Stimulated activated naive CD8-positive, alpha-beta T cell treated with anti-CD3 and anti-CD28 coated beads, Interleukin-15, Interleukin-2, amounts not matched to agents 100 U/mL and 50 U/mL, for 24 hours (primary cell): ENCODE measurements at places on chromosomes 3 and 15.
A peak's percentile ranks its signal among the peaks of the same experiment; 100 is the strongest.

DNA sequence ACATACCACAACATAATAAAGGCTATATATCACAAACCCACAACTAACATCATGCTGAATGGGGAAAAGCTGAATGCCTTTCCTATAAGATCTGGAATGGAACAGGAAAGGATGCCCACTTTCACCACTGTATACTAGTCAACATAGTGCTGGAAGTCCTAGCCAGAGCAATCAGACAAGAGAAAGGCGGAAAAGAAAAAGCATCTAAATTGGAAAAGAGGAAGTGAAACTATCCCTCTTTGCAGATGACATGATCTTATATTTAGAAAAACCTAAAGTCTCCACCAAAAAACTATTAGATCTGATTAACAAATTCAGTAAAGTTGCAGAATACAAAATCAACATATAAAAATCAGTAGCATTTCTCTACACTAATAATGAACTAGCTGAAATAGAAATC is 14.6 kb upstream of the PIK3CA start:
- DNase-seq: no peak

DNA sequence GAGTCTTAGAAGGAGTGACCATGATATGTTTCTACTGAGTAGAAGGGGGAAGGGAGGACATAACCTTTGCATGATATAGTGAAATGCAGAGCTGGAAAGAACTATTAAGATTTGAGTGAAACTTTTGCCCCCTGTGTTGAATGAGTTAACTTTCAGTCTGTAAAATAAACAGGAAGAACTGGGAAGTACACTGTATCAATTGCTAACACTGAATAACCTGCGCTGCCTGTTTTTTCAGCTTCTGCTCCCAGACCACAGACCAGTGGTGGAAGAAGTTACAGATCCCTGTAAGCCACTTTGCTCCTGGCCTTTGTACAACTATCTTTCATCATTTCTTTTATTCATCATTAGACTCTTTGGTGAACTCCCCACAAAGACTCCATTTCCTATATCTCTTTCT is 3.6 kb upstream of the LRCH3 start:
- no peak for DNase-seq

- DNase-seq: no peak
Observed at GRCh38 chr3:105349684-105350387, 16.9 kb upstream of the ALCAM start.

DNA sequence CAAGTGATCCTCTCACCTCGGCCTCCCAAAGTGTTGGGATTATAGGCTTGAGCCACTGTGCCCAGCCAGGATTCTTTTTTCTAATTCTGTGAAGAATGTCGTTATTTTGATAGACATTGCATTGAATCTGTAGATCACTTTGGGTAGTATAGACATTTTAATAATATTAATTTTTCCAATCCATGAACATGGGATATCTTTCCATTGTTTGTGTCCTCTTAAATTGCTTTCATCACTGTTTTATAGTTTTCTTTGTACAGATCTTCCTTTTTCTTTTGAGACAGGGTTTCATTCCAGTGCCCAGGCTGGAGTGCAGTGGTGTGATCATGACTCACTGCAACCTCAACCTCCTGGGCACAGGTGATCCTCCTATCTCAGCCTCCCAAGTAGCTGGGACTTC is 11.6 kb upstream of the KCTD6 start:
- no peak for DNase-seq

DNA sequence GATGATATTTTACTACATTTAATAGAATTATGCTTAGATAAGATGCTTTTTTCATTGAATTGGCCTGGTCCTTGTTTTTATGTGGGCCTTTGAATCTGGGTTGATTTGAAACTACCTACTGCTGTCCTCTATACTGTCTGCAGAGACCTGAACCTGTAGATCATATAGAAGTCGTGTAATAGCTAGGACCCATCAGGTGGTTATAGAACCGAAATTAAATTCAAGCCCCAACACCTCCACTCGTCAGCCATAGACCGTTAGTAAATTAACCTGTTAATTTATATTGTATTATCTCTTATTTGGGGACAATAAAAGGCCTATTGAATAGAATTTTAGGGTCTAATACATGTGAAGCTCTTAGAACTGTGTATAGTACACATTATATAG is 108.4 kb downstream of the MBNL1 start:
- no peak for DNase-seq

DNA sequence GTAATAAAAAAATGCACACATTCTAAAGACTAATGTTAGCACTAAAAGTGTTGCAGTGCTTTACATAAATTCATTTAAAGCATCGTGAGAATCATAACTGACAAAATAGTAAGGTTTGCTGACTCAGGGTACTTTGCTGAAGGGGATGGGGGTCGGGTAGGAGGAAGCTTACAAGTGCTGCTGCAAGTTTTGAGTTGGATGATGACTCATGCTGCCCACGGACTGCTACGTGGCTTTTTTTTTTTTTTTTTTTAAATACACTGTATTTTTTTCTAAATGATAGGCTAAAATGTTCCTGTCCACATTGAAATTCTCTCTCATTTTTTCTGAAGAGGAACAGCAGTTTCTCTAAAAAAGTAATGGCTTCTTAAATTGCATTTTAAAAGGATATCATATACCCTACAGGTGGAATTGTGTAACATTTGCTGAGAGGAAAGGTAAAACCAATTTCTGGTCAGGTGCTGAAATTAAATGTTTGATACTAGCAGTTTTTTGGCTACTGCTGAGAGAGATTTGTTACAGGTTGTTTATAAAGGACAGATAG is 2.2 kb downstream of the MAPK6 start:
- peak; percentile 65 for DNase-seq

GRCh38 chr15:74857671-74858368 is 14.9 kb upstream of the ULK3 start:
- DNase-seq: no peak

GRCh38 chr15:41905036-41905793 is 11.4 kb upstream of the SPTBN5 start:
- DNase-seq: no peak

DNA sequence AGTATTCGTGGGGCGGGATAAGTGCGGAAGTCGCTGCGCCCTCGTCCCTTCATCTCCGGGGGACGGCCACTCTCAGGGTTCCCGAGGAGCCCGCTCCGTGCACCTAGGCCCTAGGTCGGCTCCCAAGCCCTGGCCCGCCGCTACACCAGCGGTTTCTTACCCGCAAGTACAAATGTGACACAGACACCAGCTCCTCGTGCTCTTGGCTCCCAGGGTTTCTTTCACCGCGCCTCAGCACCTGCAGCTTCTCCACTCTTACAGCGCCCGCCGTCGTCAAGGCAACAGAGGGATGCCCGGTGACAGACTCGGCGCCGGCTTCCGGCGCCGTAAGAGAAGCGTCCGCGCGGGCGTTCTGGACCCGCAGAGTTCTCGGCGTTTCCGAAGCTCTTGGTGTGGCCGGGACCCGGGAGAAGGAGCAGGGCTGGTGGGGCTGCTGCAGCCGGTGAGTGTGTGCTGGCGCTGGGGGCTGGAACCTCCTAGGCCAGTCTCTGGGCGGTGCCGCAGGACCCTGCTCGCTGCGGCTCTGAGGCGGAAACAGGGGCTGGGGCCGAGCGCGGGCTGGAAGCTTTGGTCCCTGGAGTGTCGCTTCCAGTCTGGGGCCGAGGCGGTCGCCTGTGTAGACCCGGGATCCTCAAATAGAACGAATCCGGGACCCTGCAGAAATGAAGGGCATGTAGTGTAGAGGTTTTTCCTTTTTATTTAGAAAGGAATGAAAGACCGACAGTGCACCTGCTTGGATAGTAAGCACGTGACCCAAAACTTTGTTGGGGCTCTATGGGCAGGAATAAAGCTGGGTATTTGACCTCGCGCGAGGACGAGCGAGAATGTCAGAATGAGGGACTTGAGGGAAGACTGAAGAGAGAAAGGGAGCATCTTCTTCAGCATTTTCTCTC is 155.4 kb upstream of the GOLGA6L4 start:
- peak; percentile 57 for DNase-seq

DNA sequence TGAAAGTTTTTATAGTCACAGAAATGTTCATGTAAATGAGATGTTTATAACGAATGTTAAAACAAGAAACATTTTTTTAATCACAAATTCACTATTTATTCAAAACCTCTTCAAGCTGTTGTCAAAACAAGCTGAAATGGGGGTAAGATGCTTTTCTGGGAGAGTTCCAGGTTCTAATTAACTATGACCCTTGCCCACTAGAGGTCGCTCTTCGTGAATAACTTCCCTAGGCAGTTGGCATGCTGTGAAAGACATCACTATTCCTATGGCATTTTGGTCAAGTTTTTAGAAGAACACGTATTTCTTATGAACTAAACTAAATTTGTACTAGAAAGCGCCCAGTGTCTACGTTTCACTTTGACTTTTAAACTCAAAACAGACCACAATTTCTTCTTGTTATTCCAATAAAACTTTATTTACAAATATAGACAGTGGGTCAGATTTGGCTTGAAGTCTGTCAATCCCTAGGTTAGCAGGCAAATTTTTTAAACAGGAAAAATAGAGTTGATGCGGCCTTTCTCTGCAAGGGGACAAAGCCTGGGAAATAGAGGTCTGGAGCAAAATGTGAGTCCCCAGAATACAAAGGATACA is 62.8 kb upstream of the CMTM8 start:
- peak; percentile 70 for DNase-seq

DNA sequence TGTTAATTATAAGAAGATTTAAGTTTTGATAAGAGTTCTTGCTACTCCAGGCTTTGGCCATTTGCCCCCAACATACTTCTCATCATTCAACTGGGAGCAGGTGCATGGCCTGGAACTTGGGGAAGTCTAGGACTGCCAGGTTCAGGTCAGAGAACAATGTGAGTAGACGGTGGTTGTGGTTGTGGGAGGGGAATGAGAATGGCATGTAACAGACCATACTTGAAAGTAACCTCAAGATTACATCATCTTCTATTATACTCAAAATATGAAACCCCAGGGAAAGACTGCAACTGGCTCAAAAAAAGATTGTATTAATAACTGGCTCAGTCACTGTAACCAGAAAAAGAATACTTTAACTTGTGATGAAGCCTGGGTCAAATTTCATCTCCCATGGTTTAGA is 364.9 kb upstream of the DPPA4 start:
- DNase-seq: peak; percentile 24

- DNase-seq: no peak
Observed at GRCh38 chr3:185409957-185410356, 47.0 kb downstream of the MAP3K13 start.

GRCh38 chr15:55590788-55591187 is 2.6 kb upstream of the PYGO1 start:
- no peak for DNase-seq

DNA sequence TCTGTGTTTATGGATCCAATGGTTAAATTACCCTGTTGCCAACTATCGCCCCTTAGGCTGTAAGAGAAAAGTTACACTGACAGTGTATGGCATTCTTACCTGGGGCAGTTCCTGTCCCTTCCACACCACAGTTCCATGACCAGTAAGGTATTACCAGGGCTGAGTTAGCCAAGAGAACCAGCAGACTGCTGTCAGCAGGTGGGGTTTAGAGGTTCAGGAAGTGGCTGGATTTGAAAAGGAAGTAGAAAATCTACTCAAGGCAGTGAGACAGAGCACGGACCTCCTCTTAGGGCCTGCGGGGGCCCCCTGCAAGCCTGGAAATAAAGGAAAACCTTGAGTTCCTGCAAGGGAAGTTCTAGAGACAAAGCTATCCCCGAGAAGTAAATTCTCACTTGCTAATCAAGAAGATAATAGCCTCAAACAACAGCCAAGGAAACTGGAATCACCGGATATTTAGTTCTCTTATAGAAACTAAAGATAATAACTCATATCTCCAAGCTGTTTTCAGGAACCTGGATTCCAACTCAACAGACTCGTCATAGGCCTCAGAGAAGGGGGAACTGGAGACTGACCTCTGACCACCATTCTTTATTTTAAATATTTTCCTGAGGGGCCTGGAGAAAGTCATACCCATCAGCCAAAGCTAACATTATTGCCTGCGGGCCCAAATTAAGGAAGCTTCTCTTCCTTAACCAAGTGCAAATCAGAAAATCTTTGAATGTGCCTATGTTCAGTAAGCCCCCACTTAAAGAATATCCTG is 161.7 kb downstream of the ANXA2 start:
- no peak for DNase-seq

- DNase-seq: no peak
Observed at GRCh38 chr3:133197619-133198018, 159.4 kb downstream of the TMEM108 start.

- no peak for DNase-seq
Observed at GRCh38 chr3:5226783-5227182, 39.3 kb downstream of the EDEM1 start.

- no peak for DNase-seq
Observed at GRCh38 chr3:123883701-123884202, 380 bp downstream of the MYLK start.

DNA sequence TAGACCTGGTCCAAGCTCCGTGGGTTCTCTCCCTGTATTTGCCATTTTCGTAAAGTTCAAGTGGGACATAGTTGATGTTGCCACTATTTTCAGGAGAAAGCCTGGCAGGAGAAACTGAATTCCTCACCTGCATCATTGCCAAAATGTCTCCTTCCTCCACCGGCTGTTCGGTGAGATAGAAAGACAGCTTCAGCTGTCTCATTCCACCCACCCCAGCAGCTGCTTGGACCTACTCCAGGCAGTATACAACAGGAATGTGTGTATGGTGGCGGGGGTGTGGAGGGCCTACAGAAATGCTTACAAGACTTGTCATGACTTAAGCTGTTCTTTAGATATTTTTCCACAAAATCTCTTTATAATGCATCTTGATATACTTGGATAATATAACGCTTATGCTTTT is 132.7 kb upstream of the RAP2B start:
- DNase-seq: no peak

- no peak for DNase-seq
Observed at GRCh38 chr3:143837076-143837475, 11.2 kb downstream of the SLC9A9 start.

GRCh38 chr3:13690636-13691035 is 141.7 kb downstream of the FBLN2 start:
- no peak for DNase-seq

GRCh38 chr15:74695597-74696397 is at the start of gene EDC3:
TSS of gene EDC3 (minus strand) at chr15:74696024. CDS start at chr15:74675124, 20,900 bp downstream.
- peak; percentile 92 for DNase-seq

DNA sequence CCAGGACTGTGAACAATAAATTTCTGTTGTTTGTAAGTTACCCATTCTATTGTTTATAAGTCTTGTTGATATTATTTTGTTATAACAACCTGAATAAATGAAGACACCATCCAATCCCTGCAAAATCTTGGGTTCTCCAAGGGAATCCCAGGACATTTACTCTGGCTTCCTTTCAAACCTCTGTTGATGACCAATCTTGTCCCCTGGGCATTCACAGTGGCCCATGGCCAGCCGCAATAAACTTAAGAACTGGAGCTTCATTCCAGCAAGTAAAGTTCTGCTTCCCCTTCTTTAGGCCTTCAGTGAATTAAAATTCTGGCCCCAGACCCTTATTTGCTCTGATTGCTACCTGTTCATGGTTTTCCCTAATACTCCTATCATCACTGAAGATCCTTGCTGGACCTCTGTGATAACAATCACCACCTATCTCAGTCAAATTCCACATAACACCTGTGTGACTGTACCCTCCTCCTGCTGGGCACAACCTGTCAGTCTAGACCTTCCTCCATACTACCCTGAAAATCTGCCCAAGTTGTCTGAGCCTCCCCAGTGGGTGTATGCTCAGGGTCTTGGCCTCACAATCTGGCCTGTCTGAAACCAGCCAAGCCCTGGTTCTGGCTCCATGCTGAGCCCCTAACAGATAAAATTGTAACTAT is 153.1 kb downstream of the SEMA6D start:
- DNase-seq: no peak
